ENCODE measurements at places on chromosomes 4 and X.
A peak's percentile ranks its signal among the peaks of the same experiment; 100 is the strongest.

DNA sequence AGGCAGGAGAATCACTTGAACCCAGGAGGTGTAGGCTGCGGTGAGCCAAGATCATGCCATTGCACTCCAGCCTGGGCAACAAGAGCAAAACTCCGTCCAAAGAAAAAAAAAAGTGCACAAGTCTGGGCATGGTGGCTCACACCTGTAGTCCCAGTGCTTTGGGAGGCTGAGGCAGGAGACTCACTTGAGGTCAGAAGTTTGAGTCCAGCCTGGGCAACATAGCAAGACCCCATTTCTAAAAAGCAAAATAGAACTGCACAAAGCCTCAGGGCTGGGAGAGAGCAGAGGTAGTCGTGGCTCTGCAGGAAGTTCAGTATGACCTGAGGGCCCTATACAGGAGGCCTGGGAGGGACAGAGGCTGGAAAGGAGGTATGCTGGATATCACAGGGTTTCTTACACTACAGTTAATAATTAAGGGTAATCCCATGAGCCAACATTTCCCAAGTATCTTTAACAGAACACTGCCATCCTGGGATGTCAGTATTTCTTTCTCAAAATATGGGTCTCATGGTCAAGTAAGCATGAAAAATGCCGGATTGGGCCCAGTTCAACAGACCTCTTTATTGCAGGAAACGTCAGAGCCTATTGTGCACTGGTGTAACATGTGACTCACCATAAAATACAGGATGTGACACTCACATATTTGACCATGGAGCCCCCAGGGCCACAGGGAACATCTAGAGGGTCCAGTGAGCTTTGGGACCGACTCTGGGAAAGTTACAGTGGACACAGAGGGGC, 37.8 kb downstream of the ACSL1 start:
- DNase-seq: no peak

DNA sequence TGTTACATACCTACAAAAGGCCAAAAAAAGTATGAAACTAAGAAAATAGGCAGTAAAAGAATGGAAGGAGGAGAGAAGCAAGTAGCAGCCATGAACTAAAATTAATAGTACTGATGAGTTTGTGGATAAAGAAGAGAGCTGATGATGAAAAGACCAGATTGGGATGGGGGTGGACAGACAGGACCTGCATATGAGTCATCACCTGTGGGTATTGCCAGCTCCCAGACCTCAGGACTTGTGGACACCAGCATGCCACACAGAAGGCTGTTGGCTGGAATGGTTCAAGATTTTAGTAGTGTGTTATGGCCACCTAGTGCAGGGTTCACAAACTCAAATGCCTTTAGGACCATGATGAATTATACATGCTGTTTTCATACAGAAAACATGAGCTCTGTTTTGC, 58.9 kb downstream of the ARX start:
- no peak for DNase-seq

DNA sequence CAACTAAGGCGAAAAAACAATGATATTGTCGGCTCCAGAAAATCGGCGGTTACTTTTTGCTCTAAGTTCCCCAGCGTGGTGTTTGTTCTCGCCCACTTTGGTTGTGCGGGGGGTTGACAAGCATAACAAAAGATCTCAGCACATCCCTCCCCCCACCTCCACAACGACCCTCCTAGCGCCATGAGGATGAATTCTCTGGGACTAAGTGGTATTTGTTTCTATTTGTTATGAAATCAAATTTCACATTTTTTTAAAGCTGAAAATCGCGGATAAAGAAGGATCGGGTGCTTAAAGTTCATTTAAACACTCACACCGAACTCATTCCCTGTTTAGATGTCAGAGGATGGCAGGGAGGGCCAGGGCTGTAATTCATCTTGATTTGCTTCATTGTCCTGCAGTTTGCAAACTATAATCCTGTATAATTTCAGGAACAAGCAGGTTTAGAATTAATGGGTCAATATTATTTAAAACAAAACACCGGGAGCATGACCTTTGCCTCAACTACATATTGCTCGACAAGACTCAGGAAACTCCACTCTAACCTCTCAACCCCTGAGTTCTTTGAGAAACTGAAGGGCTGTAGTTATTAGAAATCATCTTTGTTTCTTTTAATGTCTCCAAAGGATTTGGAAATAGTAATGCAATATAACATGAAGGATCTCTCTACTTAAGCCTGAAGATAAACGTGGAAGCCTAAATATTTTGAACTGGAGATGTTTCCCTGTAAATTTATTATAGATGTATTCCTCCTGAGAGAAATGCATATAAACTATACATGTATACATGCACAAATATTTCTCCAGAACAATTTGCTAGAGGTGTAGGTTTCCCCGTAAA, 6.4 kb downstream of the PITX2 start:
- no peak for DNase-seq

- no peak for DNase-seq
Measured at GRCh38 chr4:109818268-109818667, 2.7 kb downstream of the GAR1 start.

- no peak for DNase-seq
Measured at GRCh38 chrX:72604705-72605104, 32.1 kb upstream of the HDAC8 start.

DNA sequence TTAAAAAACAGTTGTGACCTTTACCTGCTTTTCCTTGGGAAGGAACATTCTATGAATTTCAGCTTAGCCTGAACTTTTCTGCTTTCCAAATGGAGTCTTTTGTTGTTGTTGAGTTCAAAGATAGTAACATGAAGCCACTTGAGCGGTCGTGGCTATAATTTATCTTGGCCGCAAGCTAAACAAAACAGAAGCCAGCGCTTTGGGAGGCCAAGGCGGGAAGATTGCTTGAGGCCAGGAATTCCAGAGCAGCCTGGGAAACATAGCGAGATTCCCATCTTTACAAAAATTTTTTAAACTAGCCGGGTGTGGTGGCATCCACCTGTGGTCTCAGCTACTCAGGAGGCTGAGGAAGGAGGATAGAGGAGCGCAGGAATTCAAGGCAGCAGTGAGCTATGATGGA, 29.9 kb downstream of the TKTL1 start:
- DNase-seq: no peak

GRCh38 chr4:38105475-38106220, 145.4 kb downstream of the PTTG2 start:
- no peak for DNase-seq

DNA sequence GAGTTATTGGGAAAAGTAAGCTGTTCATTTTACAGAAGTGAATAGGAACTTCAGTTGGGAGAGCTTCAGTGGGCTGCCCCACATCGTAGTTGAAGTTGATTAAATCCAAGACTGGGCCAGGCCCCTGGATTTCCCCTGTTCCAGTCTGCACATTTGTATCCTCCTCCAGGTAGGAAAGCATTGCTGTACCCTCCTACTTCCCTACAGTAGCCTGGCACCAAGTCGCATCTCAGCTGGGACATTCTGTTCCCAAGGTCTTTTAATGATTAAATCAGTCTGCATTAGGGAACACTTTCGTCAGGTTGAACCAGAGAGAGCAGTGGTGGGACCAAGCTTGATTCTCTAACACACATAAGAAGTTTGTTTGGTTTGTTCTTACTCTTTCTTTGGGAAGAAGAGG, 165.8 kb upstream of the PPARGC1A start:
- no peak for DNase-seq

- DNase-seq: no peak
Measured at GRCh38 chrX:38694394-38694793, 106.9 kb upstream of the MID1IP1 start.

GRCh38 chr4:38958453-38959190, 73.6 kb downstream of the TMEM156 start:
- no peak for DNase-seq

GRCh38 chr4:156595041-156595440, 376.6 kb downstream of the PDGFC start:
- DNase-seq: no peak

DNA sequence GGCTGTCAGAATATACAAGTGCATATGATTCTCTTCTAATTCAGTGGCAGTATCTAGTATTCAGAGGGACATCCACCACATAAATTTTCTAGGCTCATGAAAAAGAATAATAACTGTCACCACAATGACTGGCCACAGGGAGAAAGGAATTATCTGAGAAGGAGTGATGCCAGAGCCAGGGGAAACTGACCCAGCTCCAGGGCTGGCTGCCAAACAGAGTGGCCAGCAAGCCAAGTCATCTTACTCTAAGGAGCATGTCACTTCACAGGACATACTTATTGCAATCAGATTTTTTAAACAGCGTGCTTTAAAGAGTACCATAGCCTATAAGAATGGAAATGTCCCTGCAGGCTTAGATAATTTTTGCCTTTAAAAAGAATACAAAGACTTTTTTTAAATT, 5.8 kb upstream of the SEPTIN11 start:
- DNase-seq: no peak

GRCh38 chrX:84729809-84730208, 227.6 kb upstream of the HDX start:
- no peak for DNase-seq

GRCh38 chr4:108775921-108776320, 13.1 kb upstream of the ETNPPL start:
- DNase-seq: no peak

GRCh38 chr4:105022811-105023667, 123.6 kb upstream of the TET2 start:
- DNase-seq: no peak

DNA sequence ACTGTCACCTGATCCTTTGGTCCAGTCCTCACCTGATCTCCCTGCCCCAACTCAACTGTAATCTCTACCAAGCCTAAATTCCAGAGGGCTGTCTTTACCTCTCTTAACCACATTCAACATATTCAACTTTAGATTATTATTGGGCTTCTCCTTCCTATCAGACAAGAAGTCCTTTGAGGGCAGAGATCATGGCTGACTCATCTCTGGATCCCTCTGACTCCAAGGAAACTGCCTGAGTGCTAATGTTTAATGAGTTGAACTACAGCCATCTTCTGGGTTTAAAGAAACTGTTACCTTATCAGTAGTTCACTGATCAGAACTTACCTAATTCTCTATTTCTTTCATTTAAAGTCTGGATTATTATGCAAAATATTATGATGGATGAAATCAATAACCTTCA, 135.7 kb downstream of the GPC3 start:
- no peak for DNase-seq

DNA sequence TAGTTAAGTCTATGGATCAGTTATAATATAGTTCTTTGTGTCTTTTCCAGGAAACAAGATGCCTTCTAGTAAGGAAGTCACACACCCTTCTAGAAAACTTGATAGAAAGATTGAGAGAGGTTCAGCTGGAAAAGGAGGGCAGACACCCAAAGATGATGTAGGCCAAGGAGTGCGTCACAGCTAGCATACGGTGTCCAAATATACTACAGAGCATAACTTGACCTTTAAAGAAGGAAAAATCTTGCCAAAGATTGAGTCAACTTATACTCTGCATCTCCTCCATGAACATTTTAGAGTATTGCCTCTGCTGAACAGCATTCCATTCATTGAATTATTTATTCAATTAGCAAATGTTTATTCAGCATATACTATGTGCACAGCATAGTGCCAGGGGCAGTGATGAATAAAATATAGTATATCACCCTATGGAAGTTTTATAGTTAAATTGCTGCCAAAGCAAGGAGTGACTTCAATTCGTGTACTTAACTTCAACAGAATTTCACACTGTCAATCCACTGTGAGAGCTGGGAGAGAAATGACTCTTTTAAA, 51.9 kb upstream of the SLC6A14 start:
- no peak for DNase-seq

DNA sequence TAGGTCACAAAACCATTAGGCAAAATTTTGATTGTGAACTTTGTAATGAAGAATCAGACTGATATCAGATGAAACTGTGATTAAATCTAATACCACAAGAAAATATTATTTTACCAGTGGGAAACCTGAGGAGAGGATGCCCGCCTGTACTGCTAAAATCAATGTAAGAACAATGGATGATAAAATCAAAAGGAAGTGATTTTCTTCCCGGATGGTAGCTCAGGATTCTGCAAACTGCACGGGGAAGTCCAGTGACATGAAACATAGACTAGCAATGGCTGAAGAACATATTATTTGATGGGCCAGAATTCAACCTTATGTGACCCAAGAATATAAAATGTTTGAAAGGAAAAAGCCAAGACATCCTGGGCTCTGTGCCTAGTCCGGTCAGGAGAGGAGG, 974.9 kb downstream of the PCDH18 start:
- DNase-seq: no peak

DNA sequence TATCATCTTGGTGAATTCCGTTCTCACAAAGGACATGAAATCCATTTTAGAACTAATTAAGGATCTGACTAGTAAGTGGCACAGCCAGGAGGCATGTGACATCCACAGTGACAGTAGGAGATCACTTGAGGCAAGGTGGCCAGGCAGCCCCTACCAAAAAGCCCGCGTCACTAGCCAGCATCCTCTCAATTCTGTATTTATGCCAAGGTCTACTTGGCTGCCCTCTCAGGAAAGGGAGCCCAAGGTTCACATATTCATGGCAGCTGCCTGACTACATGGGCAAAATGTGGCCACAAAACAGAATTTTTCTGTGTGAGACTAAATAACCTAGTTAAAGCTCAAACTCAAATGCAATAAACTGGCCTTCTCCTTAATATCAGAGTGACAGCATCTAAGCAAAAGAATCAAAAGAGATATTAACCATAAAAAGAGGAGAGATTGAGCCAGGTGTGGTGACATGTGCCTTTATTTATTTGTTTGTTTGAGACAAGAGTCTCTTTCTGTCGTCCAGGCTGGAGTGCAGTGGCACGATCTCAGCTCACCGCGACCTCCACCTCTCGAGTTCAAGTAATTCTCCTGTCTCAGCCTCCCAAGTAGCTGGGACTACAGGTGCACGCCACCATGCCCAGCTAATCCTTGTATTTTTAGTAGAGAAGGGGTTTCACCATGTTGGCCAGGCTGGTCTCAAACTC, 51.5 kb downstream of the SLC9A7 start:
- DNase-seq: no peak

DNA sequence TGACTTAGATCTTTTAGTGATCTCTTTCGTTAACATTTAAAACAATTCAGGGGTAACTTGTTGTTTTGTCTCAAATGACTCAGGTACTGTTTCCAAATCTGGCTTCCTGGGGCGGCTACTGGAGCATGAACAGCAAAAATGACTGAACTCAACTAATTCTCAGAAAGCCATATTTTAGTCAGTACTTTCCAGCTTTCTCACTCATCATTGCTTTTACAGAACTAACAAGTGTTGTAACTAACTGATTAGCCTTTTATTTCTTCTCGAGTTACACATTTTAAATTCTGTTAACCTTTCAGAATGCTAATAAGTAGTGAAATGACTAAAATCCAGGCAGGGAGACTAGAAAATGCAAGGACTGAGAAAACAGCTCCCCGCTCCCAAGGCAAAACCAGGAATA, 55.3 kb downstream of the JADE3 start:
- DNase-seq: no peak

DNA sequence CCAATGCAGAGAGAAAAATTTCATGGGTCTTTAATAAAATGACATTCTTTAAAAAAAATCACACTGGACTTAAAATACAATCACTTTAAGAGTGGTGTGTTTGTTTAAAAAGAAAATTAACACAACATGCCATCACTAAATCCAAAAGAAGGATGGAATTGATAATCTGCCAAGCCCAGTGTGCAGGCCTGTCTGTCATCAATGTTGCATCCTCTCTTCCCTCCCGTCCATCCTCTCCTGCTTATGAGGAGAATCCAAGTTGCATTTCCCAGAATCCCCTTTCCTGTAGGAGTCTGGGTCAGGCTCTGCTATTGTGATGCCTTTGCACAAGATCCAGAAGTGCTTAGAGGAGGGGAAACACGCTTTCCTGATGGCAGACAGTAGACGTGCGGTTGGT, 169.4 kb downstream of the MID1 start:
- no peak for DNase-seq

- DNase-seq: peak; percentile 8
Measured at GRCh38 chrX:123648028-123648810, 84.6 kb downstream of the THOC2 start.

GRCh38 chrX:112247714-112248113, 165.1 kb upstream of the TRPC5 start:
- no peak for DNase-seq
